ENCODE measurements at places on chromosomes 4 and X. TPM values are rescaled to one million over a fixed set of nuclear protein-coding genes. Genes with fewer than 3 reads are reported as not detected.

DNA sequence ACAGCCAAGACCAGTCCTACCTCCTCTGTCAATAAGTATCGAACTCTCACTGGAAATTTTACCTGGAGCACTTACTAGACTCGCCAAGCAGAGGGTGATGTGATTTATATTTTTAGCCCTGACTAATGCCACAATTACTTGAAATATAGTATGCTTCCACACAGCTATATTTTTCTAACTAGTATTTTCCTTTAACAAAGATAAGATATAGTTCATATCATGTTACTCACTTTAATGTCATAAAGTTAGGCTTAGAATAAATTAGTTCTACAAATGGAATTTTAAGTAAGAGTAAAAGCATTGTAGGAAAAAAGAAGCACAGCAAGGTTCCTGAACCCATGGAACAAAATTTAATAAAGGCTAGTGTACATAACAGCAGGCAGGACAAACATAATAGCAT, 16.0 kb upstream of the NKX6-1 start:
- DNase-seq, result no peak
- no peak overlapping the region for H3K4me3 ChIP-seq
- H3K4me1 ChIP-seq, result no peaks in the 10 kb centered on the region
- peaks cover 21% of the 10 kb centered on the region for H3K27me3 ChIP-seq

DNA sequence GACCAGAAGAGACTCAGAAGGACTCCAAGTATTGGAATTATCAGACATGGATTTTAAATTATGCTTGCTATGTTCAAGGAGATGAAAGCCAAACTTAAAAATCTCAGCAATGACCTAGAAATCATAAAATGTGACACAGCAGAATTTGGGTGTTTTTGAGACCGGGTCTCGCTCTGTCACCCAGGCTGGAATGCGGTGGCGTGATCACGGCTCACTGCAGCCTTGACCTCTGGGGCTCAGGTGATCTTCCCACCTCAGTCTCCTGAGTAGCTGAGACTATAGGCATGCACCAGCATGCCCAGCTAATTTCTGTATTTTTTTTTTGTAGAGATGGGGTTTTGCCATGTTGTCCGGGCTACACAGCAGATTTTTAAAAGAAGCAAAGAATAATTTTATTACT, 12.7 kb downstream of the TAB3 start:
- H3K27ac ChIP-seq, result no peak overlapping the region
- no peak overlapping the region for H3K4me3 ChIP-seq
- peaks cover 5% of the 10 kb centered on the region for H3K36me3 ChIP-seq

DNA sequence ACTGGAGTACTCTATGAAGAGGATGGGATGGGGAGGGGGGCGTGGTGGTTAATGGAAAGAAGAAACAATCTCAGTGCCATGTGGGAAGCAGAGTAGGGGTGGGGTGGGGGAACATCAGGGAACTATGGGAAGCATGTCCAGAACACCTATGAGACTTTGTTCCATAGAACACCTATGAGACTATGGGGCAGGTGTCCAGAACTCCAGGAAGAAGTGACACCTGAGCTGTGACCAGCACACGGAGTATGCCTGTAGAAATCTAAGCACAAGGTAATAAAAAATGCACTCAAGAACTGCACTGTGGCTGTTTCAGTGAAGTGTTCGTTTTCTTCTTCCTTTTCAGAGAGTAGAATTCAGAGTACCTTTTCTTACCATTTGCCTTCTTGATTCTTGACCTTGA, 704.8 kb upstream of the TENM3 start:
- H3K4me1 ChIP-seq, result no peaks in the 10 kb centered on the region
- H3K27me3 ChIP-seq, result no peaks in the 10 kb centered on the region
- no peak overlapping the region for H3K4me3 ChIP-seq
- no peak overlapping the region for H3K27ac ChIP-seq
- H3K36me3 ChIP-seq, result no peaks in the 10 kb centered on the region

PCSK1N gene
- 0.68 TPM for total RNA-seq

PKD2 gene
- total RNA-seq, result 9.5 TPM

TMEM150C gene
- not detected for total RNA-seq
